AG04450 (cell line): ENCODE measurements at places on chromosomes 2 and 18.
A peak's percentile ranks its signal among the peaks of the same experiment; 100 is the strongest.

DNA sequence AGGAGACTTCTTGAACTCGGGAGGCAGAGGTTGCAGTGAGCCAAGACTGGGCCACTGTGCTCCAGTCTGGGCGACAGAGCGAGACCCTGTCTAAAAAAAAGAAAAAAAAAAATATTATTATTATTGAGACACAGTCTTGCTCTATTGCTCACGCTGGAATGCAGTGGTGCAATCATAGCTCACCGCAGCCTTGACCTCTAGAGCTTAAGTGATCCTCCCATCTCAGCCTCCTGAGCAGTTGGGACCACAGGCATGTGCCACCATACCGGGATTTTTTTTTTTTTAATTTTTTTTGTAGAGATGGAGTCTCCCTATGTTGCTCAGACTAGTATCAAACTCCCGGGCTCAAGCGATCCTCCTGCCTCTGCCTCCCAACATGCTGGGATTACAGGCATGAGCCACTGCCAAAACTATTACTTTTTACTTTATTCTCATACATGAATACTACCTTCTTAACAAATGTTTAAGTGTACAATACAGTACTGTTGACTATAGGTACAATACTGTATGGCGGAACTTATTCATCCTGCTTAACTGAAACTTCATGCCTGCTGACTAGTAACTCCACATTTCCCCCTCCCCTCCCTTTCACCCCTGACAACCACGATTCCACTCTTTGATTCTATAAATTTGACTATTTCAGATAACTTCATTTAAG is 15.5 kb downstream of the FBXO11 start:
- no peak for DNase-seq

DNA sequence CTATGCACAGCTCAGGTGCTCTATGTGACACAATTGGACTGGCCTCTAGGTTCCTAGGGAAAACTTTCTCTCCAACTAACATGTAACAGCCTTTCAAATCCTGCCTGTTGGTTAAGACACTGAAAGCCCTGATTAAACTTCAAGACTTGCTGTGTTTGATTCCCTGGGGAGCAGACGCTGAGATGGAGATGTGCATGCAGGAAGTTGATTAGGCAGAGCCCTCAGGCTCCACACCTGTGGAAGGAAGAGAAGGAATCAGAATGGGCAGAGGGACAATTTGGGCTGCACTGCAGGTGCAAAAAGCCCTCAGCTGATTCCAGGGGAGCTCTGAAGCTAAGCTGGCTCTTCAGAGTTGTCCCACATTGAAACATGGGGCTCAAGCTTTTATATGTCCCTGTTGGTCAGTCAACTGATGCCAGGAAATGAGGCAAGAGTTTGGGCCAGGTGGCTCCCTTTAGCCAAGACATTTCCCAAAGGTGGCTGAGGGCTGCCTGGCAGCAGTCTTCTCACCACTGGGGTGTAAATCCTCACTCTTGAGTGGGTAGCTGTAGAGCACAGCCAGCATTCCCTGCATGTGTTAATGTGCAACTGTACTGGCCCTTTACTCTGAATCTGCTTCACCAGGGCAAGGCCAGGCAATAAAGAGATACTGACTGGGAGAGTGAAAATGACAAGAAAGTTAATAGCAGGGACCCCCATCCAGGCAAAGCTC is 199.5 kb upstream of the DDX18 start:
- no peak for DNase-seq

DNA sequence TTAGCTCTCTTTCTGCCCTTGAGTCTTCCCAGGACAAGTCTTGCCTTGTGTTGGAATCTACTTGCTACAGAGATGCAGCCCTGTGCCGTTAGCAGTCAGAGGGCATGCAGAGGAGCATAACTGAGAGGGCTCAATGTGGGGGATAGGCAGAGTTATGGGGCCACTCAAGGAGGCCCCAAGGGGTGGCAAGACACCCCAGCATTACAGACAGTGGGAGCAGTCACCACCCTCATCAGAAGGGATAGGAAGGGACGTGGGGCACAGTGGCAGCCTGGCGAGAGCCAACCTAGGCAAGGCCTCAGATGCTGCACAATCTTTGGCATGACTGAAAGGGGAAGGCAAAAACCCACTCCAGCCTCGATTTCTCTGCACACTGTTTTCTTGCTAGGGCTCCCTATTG is 169.1 kb downstream of the TMEM18 start:
- no peak for DNase-seq

DNA sequence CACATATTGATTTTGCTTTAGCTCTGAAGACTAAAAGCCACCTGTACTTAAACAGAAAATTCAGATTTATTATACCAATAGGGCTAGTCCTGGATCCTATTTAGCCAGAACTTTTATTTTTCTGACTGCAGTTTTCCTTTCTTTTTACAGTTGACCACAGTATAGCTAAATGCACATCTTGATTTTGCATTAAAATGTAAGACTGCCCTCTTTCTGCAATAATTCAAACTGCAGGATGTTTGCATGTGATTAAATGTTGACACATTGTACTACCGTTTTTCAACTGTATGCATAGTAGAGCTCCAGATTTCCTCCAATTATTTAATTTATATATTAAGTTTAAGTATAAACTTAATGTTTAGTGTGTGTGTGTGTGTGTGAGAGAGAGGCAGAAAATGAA is 1262.9 kb downstream of the SUCLG1 start:
- peak; percentile 2 for DNase-seq

DNA sequence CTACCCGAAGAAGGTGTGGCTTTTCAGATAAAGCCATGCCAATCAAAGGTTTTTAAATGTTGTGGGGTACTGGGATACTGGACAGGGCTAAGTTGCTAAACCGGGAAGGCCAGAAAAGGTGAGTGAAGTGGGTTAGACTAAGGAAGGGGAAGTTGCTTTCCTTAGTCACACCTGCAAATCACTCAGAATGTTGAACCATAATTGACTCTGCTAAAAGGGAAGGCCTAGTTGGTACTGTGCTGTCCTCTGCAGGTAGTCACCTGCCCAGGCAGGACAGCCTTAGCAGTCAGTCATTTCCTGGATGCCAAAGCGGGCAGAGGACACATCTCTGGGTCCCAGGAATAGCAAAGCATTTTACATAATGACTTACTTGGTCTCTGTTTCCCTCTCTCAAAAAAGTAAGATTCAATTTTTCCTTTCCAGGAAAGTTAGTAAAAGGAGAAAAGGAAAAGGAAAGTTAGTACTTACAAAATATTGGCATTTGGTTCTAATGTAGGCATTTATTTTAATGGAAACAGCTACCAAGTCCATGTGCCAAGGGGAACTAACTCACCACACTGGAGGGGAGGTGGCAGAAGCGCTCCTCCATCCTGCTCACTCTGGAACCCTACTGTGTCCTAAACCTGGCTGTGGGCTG is 60.3 kb downstream of the RFTN2 start:
- DNase-seq = no peak

DNA sequence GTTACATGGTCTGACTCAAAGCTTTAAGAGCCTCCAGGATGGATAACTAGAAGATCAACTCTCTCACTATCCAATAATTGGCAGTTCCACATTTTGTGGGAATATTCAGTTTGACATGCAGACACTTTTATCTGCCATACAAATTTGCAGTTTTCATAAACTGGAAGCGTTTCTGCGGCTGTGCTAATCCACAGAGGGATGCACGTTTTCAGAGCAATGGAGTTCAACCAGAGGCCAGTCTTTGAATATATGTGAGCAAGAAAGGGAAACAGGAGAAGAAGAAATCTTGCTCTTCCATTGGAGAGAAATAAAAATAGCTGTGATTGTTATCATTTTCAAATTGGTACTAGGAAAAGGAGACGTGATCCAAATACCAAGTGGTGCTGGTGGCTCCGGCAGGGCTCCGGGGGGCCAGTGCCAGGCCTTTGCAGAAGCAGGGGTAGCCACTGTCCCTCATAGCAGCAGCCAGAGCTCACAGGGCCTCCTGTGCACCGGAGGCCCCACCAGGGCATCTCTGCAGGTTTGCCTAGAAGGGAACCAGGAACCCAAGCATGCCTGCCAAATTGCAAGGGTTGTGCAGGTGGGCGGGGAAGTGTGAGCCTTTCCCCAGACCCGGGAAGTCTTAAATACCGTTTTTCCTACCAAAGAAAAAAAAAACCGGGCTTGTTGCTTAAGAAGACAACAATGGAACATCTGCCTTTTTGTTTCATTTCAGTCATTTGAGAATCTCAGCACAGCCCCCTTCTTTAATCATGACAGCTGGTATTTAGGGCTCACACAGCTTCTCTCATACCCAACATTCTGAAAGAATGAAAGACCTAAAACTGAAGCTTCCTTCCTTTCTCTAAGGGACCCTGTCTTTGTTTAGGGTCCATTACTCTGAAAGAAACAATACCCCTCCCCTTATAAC is 791.1 kb upstream of the SOX11 start:
- no peak for DNase-seq

DNA sequence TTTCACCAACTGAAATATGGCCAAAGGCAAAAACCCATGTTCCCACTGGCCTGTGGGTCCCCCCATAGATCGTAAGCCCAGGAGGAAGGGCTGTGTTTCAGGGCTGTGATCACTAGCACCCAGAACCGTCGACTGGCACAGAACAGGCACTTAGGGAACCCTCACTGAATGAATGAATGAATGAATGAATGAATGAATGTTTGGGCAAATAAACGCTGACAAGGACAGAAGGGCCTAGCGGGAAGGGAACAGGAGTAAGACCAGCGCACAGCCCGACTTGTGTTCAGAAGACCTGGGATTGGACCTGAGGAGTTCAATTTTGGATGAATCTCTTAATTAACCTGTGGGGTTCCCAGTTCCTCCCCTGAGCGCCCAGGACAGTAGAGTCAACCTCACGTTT is 76.2 kb downstream of the TPO start:
- DNase-seq = no peak

DNA sequence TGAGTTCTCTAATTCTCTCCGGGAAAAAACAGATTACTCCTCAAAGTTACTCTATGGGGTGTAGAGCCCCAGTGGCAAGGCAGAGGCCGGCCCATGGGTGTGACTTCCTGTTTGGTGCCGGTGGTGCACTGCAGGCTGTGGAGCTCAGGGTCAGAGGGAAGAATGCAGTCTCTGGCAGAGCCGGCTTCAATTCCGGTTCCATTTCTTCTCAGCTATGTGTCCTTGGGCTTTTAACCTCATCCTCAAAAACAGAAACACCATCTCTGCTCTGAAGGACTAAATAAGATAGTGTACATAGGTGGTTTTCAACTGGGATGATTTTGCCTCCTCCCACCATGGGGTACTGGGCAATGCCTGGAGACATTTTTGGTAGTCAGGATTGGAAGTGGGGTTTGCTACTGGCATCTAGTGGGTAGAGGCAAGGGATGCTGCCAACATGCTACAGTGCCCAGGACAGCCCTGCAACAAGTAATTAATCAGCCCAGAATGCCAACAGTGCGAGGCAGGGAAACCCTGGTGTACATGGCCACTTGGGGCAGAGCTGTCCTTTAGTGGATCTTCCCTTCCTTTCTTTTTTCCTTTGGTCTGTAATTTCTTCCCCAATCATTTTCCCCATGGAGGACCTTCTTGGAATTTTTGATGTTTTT is 81.2 kb downstream of the INSIG2 start:
- no peak for DNase-seq

GRCh38 chr18:4096486-4096885 is 358.6 kb downstream of the DLGAP1 start:
- DNase-seq = no peak
